Suprapubic skin (tissue), 4 donors: ENCODE measurements at places on chromosomes 5 and 9. TPM values are rescaled to one million over a fixed set of nuclear protein-coding genes. Genes with fewer than 3 reads are reported as not detected.

Gene LCN15
- total RNA-seq, result not detected

GRCh38 chr9:113593682-113594281, 130.3 kb downstream of the RGS3 start:
- DNase-seq, result peak; percentile 92

Gene CDH10
- total RNA-seq, result not detected

Gene OR1Q1
- total RNA-seq, result not detected

DNA sequence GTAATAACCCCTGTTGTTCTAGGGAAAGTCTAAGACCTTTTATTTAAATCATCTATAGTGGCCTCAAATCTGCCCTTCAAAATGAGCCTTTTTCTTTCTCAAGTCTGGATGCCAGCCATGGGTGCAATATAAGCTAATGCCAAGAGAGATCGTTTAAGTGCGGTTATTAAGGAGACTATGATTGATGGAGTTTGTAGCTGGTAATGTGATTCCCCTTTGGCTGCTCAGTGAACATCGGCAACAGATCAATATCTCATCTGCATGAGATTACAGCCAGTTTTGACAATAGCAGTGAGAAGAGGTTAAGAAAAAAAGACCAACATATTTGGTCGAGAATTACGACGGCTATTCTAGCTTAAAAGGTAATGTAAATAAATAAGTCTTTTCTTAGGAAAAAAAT, 1049.4 kb upstream of the NUDT12 start:
- no peak for DNase-seq

DNA sequence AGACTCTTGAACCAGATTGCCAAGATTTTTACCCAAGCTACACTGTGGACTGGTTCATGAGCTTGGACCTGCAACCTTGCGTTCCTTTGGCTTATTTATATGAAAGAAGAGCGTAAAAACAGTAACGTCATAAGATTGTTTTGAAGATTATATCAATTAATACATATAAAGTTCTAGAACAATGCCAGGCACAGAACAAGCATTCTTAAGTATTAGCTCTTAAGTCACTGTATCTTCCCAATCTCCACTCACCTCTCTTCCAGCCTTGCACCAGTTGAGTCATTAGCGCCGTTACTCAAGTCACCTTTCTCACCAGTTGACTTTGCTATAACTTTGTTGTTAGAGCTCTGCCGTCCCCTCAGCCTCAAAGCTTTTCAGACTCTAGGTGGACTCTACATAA, 415.7 kb downstream of the PLK2 start:
- no peak for DNase-seq

GRCh38 chr5:147413266-147413665, 96.6 kb downstream of the DPYSL3 start:
- DNase-seq, result no peak

Gene SLIT3
- total RNA-seq, result 25.3 TPM

DNA sequence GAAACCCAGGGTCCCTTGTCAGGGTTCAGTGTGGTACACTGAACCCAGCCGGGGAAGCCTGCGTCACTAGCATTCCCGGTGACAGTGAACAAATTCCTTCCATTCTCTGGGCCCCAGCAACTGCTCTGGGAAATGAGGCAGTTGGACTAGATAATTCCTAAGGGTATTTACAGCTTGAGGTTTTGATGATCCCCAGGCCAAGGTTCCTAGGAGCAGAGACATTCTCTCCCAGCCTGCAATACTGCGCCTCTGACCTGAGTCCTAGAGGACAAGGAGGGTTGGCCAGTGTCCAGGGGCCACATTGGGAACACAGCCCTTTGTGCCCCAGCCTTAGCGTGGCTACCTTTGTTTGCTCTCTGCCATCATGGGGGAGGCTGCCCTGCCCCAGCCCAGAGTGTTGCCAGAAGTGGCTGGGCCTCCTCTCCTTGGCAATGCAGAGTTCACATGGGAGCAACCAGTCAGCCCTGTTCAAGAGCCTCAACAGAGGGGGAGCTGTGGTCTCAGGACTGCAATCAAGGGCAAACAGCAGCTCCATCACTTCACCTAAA, 178.2 kb downstream of the SEC61B start:
- DNase-seq, result no peak

Gene FRMPD1
- 11.2 TPM for total RNA-seq

GRCh38 chr9:34089311-34089710, 37.2 kb downstream of the DCAF12 start:
- no peak for DNase-seq

DNA sequence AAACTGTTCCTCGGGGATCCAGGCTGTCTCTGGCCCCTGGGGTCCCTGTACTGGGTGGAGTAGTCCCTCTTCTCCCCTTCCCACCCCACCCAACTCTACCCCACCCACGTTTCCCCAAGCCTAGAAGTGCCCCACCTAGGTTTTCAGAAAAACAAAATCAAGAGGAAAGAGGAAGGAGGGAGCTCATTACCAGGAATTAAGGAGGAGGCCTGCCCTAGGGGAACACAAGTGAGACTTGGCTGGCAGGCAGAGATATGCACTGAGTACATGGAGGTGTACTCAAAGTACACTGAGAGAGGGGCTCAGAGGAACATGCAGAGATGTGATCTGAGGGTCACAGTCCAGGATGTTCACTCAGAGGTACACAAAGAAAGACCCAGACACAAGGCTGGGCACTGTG, 10.2 kb downstream of the AQP3 start:
- no peak for DNase-seq

- DNase-seq, result no peak
Observed at GRCh38 chr5:126651013-126651577, 50.3 kb downstream of the PHAX start.

Gene AMBP
- not detected for total RNA-seq

Gene MRPL50
- total RNA-seq, result 11.9 TPM

DNA sequence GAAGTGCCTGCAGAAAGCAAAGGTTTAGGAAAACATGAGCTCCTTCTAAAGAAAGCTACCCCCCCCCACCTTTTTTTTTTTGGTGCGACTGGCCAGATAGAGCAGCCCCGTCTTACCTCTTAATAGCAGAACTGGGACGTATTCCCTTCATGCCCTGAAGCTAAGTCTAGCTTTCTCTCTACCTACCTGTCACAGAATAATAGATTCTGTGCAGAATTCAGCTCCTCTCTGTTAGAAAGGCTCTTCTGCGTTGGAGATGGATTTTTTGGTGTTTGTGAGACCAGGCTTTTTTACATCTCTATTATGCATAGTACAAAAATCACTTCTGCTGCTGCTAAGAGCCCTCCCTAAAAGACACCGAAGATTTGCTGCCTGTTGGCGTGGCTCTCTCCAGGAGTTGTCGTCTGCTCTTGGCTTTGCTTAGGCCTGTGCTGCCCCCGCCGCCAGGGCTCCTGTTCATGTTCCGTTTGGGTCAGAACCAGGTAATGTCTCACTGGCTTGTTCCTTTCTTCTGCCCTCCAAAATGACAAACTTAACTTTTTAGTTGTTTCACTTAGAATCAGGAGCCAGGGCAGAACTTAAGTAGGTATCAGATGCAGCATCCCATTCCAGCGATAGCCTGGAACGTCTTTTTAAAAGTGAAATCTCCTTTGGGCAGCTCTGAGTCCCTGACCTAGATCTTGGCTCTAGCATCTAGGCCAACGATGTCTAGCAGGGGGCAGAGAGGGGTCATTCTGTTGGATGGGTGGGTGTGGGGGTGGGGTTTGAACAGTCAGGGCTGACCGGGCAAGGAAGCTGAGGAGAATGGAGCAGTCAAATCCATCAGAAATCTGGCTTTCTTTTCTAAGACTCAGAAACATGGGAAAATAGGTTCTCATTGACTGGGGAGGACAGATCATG, 2.5 kb downstream of the TRIO start:
- DNase-seq, result no peak

DNA sequence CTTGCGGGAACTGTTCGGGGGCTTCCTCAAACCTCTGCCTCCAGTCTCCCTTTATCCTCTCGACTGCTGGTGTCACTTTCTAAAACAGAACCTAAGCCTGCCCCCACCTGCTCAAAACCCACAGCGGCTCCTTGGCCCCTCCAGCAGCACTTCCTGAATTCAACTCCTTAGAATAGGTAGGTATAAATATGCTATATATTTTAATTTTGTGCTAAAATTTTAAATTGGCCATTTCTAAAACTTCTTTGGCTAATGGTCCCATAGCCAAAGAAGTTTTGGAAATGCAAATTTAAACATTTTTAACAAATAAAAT, 71.8 kb upstream of the TBC1D2 start:
- no peak for DNase-seq

DNA sequence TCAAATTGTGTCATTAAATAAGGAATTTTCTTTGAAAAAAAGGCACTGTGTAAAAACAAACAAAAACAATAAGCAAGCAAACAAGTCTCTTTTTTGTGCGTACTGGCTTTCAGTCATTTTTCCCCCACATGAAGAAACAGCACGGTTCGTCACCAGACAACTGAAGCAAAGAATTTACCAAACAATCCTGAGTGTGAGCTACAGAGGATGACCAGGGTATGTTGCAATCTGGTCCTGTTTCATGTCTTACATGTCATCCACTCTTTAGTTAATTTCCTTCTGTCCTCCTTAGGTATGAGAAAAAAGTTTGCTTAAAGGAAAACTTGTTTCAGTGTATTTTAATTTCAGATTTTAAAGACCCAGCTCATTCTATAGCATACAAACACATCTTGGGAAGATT, 1080.7 kb upstream of the NUDT12 start:
- no peak for DNase-seq

- no peak for DNase-seq
Observed at GRCh38 chr9:129889122-129889940, 54.1 kb downstream of the USP20 start.

Gene ENTREP1
- total RNA-seq, result 18.2 TPM

Gene FOXD4L6
- total RNA-seq, result not detected

Gene IL7R
- total RNA-seq, result 2.9 TPM

GRCh38 chr5:129405222-129405621, 54.9 kb upstream of the ADAMTS19 start:
- no peak for DNase-seq

Gene OCLN
- 56.9 TPM for total RNA-seq

GRCh38 chr5:151110122-151110681, 29.4 kb upstream of the TNIP1 start:
- DNase-seq, result no peak

Gene RASGRF2
- total RNA-seq, result 4.1 TPM

Gene PCDHA6
- 0.89 TPM for total RNA-seq

DNA sequence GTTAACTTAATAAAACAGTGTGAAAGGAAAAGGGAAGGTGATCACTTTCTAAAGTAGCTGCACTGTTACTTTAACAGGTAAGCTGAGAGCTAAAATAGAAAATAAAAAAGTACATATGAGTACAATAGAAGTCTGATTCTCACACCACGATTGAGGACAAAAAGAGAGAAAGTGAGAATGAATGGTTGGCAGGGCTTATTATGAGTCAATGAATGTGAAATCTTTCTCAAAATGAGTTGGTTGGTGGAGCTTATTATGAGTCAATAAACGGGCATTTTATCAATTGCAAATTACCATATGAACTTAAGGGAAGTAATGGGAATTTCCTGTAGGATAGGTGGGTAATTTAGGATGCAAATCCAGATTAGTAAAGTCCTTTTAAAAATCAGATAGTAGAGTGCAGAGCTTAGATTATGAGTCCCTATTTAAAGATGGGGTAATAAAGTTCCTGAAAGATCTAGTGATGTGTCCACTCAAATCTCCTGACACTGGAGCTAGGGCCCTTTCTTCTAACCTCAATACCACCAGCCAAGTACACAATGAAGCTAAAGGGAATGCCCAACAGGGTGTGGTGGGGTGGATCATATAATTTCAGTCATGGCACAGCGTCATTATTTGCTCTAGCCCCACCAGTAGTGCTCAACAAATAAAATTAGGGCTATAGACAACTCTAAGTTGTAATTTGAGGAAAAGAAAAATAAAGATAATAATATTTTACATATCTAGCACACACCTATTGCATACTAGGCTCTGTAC, 21.1 kb upstream of the TLR4 start:
- DNase-seq, result no peak

GRCh38 chr5:147432323-147432722, 77.5 kb downstream of the DPYSL3 start:
- DNase-seq, result no peak

DNA sequence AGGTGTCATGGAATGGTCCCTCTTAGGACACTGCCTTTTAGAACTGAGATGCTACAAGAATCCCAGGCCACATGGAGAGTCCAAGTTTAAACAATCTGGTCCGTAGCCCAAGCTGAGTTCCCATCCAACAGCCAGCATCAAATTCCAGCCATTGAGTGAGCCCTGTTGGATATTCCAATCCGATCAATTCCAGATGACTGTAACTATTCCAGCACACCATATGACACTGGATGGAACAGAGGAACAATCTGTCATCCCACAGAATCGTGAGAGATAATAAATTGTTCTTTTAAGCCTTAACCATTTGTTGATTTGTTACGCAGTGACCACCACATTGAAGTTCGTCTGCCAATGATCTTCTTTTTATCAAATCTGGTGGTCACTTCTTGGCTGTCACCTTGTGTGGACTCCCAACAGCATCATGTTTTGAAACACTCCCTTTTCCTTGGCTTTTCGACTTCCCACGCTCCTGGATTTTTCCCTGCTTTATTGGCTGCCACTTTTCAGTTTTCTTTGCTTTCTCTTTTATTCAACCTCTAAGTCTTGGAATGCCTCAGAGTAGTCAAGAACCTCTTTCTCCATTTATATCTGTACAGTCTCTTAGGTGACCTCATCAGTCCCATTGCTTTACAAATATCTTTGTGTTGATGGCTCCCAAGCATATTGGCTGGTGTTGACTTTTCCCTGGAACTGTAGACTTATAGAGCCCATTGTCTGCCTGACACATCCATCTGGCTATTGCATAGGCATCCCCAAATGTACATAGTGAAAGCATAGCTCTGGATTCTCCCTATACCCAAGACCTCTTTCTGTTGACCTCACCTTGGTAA, 46.1 kb downstream of the TNFSF15 start:
- no peak for DNase-seq

Gene CCDC183
- 1.1 TPM for total RNA-seq

Gene RNF14
- total RNA-seq, result 40.4 TPM

- DNase-seq, result peak; percentile 81
Observed at GRCh38 chr5:72108202-72109061, 1.2 kb downstream of the MAP1B start.

- DNase-seq, result no peak
Observed at GRCh38 chr9:114731701-114732100, 49.7 kb upstream of the TEX48 start.

DNA sequence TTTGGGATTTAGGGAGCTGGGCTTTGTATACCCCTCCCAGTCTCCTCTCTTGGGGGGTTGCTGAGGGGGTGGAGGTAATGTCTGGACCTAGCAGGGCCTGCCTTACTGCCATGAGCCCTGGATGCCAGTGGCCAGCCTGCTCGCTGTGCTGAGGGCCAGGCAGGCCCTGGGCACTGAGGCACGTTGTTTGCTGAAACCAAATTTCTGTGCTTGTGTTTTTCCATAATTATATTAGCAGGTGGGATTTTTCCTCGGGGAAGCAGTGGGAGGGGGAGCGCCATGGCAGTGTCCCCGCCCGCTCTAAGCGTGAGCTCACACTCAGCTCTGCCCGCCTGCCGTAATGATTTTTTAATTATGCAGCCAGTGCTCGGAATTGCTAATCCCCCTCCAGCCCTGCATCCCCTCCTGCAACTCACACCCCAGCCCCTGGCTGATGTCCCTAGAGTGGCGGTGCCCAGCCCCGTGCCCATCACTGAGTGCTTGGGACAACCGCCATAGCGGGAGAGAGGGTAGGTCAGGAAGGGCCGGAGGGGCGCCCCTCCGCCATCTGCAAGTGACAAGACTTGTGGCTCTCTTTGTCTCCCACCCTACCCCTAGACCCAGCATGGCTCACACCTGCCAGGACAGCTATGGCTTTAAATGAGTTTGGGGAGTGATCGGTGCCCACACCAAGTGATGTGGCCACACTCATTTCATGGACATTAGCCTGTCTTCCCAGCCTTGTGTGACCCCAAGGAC, 20.9 kb downstream of the CXXC5 start:
- no peak for DNase-seq

- DNase-seq, result no peak
Observed at GRCh38 chr5:113119246-113119924, 142.8 kb downstream of the DCP2 start.

Gene DBH
- not detected for total RNA-seq

Gene SPATA31D3
- total RNA-seq, result not detected
